Muscle of leg (tissue), 16 donors: ENCODE measurements at places on chromosomes 5 and 9.
A peak's percentile ranks its signal among the peaks of the same experiment; 100 is the strongest.

DNA sequence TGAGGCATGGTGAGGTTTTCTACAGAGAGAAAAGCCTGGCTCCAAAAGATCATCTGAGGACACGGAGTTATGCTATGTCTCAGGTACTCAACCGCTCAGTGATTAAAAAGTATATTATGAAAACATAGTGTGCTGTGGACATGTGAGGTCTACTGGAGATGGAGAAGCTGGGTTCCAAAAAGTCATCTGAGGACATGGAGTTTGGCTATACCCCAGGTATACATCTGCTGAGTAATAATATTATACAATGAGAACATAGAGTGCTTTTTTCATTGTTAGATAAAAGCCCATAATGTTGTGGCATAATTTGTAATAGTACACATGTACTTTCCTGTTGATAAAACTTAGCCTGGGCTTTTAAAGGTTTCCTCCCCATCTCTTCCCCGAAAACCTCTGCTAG is 70.7 kb upstream of the SHISAL2B start:
- no peak for DNase-seq

- DNase-seq: no peak
Measured at GRCh38 chr5:10999714-11000113, 238.7 kb upstream of the DAP start.

GRCh38 chr5:89246252-89246651 is 363.3 kb upstream of the MEF2C start:
- DNase-seq: no peak

- DNase-seq: no peak
Measured at GRCh38 chr5:180631549-180632383, 17.6 kb downstream of the FLT4 start.

GRCh38 chr9:22237497-22238363 is 208.9 kb upstream of the DMRTA1 start:
- no peak for DNase-seq

- DNase-seq: no peak
Measured at GRCh38 chr5:67154556-67155206, 41.9 kb downstream of the CD180 start.

DNA sequence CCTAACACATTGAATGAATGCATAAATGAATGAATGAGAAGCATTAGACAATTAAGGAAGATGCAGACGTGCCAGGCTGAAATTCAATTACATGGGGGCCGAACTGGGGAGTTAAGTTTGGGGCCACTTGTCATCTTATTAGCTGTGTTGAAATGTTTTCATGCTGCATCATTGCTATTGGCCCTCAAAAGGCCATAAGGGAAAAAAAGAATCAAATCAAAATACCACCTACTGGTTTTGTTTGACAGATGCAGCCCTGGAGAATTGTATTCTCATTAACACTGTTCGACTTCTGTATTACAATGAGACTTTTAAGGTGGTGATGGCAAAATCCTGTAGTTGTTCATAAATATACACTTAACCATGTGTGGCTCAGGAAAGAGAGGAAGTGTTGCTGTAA is 38.4 kb downstream of the UBE2QL1 start:
- no peak for DNase-seq

DNA sequence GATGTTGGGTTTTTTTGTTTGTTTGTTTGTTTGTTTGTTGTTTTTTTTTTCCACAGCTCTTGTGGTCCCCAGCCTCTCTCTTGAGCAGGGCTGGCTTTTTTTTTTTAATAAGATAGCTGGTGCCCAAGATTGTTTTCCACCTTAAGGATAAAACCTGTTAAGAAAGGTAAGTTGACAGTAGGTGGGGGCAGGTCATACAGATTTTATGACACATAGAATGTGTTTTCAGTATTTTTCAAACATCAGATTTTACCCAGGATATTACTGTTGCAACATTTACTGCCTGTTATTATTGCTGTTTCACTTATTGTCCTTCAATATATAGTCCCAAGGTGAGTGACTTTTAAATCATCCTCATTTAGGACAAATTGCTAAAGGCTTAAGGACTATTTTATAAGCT is 3.9 kb upstream of the IL7R start:
- DNase-seq: no peak

DNA sequence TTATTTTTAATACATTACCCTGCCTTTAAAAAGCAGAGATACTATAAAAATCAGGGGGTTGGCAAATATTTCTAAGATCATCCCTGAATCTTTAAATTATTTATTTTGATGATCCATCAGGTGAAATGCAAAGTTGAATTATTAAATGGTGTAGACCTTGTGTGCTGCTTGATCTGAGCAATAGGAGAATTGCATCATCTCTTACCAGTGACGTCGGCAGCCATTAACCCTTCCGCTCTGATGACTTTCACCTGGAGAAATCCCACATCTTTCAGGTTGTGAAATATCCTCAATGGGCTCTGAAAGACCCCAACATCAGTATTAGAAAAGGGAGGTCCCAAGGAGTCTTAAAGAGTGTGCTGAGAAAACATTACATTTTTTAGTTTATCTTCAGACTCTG is 270.2 kb downstream of the SLF1 start:
- no peak for DNase-seq

DNA sequence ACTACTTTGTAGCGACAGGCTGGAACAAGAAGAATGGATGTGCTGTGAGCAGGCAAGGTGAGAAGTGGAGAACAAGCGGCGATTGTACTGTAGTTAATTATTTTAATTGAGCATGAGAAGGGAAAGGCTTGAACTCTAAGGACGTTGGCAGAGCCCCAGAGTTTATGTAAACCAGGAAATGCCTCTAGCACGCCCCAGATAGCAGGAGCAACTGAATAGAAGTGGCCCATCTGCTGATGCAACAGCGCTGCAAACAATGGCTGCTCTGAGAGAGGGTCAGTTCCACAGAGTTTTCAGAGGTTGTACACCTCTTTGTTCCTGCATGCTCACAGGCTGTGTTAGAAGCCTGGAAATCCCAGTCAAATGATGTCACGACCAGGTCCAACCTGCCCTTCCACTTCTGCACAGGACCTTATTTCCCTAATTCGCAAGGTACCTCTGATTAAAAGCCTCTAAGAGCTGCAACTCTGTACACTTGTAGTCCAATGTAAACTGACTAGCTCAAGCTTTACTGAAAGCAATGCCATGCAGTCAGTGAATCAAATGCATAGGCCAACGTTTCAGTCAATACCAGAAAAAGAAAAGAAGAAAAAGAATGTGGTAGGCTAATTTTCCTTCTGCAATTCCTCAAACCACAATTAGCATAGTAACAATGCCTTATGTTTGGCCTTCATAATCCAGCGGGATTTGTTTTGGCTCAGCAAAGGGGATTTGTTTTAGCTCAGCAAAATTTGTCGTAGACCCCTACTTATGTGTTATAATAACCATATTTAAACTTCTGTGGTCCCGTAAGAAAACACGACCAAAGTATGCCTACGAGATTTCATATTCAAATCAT is 119.6 kb upstream of the RETREG1 start:
- DNase-seq: peak; percentile 66

GRCh38 chr5:87400305-87400899 is 12.3 kb downstream of the CCNH start:
- peak; percentile 21 for DNase-seq

DNA sequence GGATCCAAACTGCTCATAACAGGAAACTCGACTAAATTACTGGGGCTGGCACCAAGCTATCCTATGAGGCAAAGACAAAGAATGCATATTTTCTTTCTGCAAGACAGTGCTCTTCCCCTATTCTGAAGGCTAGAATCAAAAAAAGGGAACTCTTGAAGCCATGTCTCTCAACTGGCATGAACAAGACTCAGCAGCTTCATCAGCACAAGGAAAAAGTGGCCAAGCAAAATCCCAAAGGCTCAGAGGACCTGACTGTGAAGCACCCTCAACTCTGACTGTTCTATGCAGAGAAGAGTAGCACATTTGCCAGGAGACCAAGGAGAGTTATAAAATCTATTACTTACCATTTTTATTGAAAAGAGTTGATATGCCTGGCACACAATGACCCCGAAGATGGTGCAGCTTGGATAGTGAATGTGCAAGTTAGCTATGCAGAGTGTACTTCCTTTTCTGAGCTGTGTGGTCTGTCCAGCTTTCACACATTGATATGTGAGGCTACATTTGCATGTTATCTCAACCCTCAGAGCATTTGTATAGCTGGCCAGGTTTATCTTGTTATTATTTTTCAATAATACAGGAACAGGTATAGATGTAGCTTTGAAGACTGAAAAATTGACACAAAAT is 51.0 kb upstream of the FYB1 start:
- peak; percentile 48 for DNase-seq

- no peak for DNase-seq
Measured at GRCh38 chr9:4056187-4056586, 243.7 kb downstream of the GLIS3 start.

DNA sequence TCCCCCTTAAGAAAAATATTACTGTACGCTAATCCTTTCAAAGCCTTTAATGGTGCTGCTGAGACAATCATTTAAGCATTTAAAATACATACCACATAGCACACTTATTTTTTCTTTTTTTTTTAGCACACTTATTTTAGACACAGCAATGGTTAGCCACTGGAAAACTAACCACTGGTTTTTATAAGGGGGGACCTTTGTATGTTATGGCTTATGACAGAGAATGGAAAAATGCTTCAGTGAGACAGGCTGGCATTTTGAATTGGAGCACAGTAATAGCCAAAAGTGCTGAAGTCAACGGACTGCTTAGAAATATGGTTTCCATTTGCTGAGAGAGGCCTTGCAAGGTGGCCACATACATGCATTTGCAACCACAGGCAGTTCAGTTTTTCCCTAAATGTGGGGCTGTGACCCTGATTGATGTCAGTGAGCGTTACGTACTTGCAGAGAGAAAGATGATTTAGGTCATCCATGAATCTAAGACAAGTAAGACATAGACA is 28.5 kb downstream of the AOPEP start:
- no peak for DNase-seq

DNA sequence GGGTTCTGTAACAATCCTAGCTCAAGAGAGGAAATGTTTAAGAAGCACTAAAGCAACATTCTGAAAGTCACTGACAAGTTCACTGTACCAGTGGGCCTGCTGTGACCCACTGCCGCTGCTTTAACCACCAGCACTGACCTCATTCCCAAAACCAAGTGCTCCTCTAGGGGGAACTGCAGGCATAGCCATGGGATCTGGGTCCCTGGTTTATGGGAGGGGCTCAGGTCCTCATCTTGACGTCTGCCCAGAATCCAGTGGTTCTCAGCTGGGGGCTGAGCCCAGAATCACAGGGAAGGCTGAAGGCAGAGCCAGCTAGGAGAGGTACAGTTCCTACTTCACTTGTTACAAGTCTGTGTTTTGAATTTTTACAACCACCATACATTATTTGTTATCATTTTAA is 36.1 kb upstream of the SLC2A8 start:
- DNase-seq: peak; percentile 33

GRCh38 chr9:84212982-84213381 is 127.6 kb downstream of the SLC28A3 start:
- no peak for DNase-seq

DNA sequence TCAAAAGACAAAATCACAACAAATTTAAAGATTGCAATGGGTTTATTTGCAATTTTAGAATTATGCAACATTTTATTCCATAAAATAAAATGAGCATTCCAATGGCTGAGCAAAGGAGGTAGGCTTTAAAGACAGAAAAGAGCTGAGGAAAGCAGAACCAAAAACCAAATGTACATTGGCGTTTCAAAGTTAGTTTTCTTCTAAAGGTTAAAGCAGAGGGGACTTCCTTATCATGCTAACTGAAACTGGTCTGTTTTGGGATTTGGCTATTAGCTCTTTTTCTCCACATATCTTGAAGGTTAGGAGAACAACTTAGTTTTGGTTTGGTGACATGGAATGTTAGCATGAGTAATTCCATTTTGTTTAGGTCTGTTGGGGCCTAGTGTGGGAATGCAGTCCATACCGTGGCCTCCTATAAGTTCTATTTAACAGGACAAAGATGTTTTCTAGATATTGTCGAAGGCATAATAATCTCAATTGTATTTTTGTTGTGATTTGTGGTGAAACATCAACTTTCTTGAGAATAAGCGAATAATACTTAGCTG is 20.3 kb downstream of the DCP2 start:
- DNase-seq: no peak

DNA sequence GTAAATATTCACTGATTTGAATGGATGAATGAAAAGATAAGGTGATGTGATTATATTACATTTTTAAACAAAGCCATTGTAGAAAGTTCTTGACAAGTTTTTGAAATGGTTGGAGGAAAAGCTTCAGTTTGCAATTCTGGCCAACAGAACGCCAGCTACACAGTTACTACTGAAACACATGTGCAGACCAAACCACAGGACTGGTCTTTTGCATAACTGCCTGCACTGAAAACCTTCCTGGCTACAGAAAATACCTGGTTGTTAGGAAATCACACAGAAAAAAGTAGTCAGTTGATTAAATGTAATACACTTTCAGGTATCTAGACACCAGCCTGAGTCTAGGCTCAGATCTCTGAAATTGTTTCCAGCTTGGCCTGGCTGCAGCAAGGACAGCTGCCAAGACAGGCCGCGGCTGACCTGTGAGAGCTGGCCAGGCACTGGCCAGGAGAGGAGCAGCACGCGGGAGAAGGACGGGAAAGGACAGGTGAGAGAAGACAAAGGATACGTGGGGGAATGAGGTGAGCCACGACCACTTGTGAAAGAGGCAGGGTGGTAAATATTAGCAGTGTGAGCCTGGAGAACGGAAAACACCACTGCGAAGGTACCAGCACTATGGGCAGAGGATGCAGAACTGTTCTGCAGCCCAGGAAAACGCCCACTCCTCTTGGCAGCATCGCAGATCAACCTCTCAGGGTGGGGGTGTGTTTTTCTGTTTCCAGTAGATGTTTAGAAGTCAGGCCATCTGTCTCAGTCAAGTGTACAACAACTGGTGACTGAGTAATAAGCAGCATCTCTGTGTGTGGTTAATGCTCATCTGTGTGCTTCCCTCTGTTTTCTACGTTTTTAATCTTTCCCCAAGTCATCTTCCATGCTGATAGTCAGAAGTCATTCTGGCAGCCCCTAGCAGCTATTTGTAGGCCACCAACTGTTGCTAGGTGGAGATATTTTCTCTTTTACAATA is 137.4 kb downstream of the SCAMP1 start:
- DNase-seq: peak; percentile 62

DNA sequence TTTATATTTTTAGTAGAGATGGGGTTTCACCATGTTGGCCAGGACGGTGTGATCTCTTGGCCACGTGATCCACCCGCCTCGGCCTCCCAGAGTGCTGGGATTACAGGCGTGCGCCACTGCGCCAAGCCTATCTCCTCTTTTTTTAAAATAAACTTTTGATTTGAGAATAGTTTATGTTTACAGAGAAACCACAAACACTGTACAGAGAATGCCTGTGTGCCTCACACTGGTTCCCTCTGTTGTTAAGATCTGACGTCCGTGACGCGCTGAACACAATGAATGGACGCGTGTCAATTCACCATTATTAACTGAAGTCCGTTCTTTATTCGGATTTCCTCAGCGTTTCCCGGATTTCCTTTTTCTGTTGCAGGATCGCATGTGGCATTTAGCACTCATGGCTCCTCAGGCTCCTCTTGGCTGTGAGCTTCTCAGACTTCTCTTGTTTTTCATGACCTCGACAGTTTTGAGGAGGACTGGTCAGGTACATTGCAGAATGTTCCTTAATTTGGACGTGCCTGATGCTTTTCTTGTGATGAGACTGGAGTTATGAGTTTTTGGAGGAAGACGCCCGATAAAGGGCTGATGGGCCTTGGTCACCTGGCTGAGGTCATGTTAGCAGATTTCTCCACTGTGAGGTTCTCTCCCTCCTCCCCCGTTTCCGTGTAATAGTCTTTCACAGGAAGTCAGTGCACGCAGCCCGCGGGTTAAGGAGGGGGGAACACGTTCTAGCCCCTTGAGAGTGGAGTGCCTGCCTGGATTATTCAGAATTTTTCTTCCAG is 69.6 kb downstream of the ANKRD33B start:
- peak; percentile 25 for DNase-seq
